ENCODE measurements at places on chromosomes 2 and 18. TPM values are rescaled to one million over a fixed set of nuclear protein-coding genes. Genes with fewer than 3 reads are reported as not detected.
A peak's percentile ranks its signal among the peaks of the same experiment; 100 is the strongest.

GRCh38 chr2:223042704-223043118 is 9.3 kb upstream of the KCNE4 start:
- DNase-seq, result no peak

- no peak for DNase-seq
Observed at GRCh38 chr2:218202266-218202665, 14.7 kb upstream of the ARPC2 start.

DNA sequence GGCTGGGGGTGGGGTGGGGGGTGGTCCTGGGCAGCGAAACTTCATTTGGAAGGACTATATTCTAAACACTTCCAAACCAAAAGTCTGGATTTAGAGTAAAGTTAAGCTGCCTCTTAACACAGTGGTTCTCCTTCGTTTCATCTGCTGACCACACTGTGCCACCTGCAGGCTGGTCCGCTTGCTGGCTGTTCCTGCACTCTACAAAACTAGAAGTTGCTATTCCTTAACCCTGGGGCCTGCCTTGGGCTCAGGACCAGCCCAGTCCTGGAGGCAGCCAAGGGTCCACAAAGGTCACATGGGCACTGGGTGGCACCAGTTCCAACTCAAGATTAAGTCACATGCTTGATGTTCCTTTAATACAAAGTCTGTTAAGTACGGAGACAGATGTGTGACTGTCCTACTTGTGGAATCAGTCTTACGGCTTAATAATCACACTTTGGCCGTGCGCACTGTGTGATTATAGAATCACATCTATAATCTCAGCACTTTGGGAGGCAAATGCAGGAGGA is 195.4 kb downstream of the FAM210A start:
- DNase-seq, result no peak

GRCh38 chr2:29050591-29050990 is 23.7 kb downstream of the PCARE start:
- no peak for DNase-seq

CD226 gene
- 158 TPM for total RNA-seq

SLC23A3 gene
- total RNA-seq, result 2.6 TPM

DNA sequence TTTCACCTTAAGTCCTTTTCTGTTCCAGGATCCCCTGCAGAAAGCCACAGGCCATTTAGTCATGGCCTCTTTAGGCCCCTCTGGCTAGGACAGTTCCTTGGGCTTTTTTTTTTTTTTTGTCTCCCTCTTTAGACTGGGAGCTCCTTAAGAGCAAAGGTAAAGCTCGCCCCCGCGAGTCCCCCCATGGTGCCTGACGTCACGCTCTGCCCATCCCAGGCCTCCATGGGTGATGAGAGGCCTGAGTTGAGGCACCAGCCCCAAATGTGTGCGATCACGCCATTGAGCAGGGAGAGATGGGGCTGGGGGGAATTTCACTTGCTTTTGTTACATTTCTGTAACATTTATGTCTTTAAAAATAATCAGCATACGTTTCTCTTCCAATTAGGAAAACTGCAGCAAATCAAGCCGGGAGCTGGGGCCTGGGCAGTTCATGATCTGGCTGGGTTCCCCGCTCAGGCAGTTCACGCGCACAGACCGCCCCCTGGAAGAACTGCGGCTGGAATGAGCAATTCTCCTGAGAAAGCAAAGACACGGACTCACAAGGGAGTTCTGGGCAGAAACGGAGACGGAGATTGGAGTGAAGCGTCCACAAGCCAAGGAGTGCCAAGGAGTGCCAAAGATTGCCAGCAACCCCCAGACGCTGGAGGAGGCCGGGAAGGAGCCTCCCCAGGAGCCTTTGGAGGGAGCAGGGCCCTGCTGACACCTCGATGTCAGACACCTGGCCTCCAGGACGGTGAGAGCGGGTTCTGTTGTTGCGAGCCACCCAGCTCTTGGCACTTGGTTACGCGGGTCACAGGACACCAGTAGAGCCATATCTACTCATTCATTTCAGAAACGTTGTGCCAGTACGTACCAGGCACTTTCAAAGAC is 108.4 kb upstream of the ODC1 start:
- no peak for DNase-seq

DYNAP gene
- not detected for total RNA-seq

DUSP19 gene
- total RNA-seq, result 3.5 TPM

ASPRV1 gene
- total RNA-seq, result 0.64 TPM

GRCh38 chr2:197191940-197192322 is 118.6 kb downstream of the ANKRD44 start:
- peak; percentile 76 for DNase-seq

PSMA8 gene
- 1.7 TPM for total RNA-seq

AGXT gene
- total RNA-seq, result not detected

- DNase-seq, result no peak
Observed at GRCh38 chr2:28447943-28448792, 47.7 kb upstream of the PLB1 start.

PROKR1 gene
- total RNA-seq, result not detected

SERPINB13 gene
- total RNA-seq, result not detected

XIRP2 gene
- total RNA-seq, result not detected

GRCh38 chr2:10523406-10524189 is 75.5 kb upstream of the ODC1 start:
- no peak for DNase-seq

IL1R1 gene
- 3.7 TPM for total RNA-seq

MPPE1 gene
- 32.3 TPM for total RNA-seq

DNA sequence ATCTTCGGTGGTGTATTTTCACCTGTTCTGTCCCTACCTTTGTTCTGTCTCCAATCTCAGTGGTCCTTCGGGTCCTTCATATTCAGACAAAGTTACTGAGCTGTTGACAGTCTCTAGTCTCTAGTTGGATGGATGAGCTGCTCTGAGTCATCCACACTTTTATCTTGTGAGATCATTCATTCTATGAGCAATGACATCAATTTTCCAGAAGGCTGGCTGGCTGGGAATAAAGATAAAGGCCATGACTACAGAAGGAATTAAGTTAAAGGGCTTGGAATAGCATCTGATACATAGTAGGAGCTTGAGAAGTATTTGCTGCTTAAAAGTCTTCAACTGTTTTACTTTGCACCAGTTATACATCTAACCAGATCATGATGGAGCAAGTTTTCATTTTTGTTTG is 43.1 kb upstream of the SLC39A10 start:
- no peak for DNase-seq

RAB6D gene
- total RNA-seq, result not detected

GRCh38 chr2:196165016-196165415 is 6.4 kb downstream of the STK17B start:
- no peak for DNase-seq

DNA sequence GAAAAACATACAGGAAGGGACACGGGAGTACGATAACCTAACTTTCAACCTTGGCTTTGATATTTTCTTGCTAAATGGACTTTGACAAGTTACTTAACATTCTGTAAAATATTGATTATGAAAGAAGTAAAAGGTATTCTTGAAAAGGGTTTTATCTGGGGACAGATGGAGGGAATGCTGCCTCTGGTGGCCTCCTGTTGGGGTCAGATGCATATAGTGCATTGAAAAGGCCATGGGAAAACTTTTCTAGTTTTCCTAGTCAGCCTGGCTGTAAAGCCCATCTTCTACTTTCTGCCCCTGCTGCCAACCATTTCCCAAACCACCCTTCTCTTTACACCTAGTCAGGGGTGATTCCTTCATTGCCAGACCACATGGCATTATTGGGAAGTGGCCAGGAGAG is 22.2 kb upstream of the MSTN start:
- no peak for DNase-seq

DNA sequence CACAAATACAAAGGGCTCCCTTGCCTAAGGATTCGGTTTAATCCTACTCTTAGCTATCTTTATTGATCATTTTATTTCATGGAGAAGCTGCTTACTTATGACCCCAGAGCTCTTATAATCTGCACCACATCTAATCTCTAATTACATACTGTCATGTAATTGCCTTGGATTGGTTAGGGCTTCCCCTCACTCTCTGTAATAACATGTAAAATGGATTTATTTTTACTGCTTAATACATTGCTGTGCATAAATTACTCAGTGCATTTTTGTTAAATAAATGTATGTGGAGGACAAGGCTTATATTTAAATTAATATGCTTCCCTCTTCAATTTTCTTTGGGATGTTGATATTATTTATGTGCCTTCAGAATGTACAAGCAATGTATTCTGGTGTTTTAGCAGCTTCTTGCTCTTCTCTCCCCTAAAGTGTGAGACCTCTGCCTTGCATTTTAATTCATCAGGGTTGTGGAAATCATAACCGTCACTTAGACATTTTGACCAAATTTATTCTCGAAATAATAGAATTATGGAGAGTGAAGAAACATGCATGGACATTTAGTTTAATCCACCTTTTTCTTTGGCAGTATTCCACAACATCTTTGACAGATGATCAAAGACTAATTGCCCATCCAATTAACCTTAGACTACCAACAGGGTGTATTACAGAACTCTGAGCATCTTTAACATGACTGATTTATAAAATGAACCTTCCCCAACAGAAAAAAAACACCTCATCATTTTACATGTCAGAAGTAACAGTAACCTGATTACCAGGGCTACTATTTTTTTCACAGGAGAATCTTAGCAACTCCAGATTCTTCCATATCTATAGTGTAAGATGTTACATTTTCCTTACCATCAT is 692.6 kb downstream of the LRRTM4 start:
- DNase-seq, result no peak

DNA sequence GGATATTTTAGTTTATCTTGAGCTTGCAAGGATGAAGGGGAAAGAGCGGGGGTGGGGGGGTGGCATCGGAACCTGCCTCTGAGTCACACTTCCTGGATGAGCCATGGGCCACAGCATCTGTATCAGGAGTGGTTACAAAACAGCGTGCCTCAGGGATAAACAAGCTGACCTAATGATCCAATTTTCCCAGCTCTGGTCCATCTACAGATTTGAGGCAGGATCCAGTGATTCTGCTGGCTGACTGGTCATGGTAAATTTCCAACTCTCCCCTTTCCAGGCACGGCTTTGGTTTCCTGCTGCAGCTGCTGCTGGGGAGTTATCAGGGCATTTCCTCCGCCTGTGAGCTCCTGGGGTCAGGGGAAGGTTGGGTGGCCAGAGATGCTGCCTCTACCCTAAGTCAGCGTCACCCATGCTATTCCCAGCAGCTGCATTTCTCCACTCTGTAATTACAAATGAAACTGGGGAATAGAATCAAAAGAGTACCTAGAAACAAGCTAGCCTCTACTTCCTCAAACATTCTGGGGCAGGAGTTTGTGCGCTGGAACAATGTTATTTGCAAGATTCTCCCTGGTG is 4.7 kb upstream of the HPCAL1 start:
- peak; percentile 27 for DNase-seq

SLC9A4 gene
- total RNA-seq, result not detected

All from CD8-positive, alpha-beta memory T cell (primary cell).